ENCODE measurements at places on chromosomes 4 and X.

GRCh38 chrX:49995795-49996455, 73.5 kb downstream of the CLCN5 start:
- no peak overlapping the region for H3K27ac ChIP-seq
- no peak for DNase-seq
- H3K36me3 ChIP-seq = no peaks in the 10 kb centered on the region
- no peaks in the 10 kb centered on the region for H3K4me1 ChIP-seq

- no peak overlapping the region for H3K4me3 ChIP-seq
- peak overlapping the region; percentile 93 for H3K27ac ChIP-seq
- H3K36me3 ChIP-seq = no peaks in the 10 kb centered on the region
- H3K27me3 ChIP-seq = no peaks in the 10 kb centered on the region
- H3K4me1 ChIP-seq = peaks cover 11% of the 10 kb centered on the region
These were observed 1.9 kb downstream of the UBL4A start for GRCh38 chrX:154484255-154485149.

DNA sequence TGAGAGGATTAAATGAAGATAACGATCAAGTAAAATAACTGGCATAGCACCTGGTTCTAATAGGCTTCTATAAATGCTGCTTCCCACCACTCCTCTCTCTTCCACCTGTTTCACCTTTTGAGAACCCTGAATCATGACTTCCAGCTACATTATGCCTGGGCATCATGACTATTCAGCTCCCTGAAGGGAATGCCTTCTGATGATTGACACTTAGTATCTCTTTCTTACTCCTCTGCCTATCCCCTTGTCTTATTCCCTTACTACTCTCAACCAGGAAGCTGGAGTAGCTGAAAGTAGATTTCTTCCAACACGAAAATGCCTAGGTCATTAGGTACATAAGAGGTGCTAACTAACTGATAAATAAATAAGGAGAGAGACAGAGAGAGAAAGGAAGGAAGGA, 24.7 kb upstream of the CXCL8 start:
- H3K4me1 ChIP-seq = no peaks in the 10 kb centered on the region
- no peak overlapping the region for H3K27ac ChIP-seq
- no peaks in the 10 kb centered on the region for H3K36me3 ChIP-seq
- H3K27me3 ChIP-seq = no peaks in the 10 kb centered on the region
- H3K4me3 ChIP-seq = no peak overlapping the region

DNA sequence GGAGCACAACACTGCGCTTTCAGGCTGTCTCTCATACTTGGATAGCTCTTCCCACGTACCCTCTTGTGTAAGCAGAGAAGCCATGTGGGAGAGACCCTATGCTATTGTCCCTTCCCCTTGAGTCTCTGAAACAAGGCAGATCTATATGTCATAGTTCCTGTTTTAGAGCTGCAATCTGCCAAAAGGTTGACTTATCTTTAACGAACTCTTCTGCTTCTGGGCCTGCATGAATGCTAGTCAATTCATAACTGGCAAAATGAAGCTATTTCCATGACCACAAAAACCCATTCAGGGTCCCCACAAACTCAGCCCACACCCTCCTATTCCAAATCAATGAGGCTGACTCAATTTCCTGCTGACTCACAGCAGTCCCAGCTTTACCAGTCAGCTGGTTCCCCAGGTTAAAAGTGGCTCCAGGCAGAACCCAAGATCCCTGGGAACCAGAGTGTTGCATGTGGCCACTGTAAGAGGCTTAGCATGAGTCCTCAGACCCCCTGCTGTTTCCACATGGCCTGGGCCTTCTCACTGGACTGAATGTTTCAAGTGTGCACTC, 25.3 kb upstream of the SOD3 start:
- no peak overlapping the region for H3K27ac ChIP-seq
- DNase-seq = no peak
- no peaks in the 10 kb centered on the region for H3K4me1 ChIP-seq
- H3K27me3 ChIP-seq = no peaks in the 10 kb centered on the region
- H3K4me3 ChIP-seq = no peak overlapping the region

GRCh38 chrX:12741416-12741815, 49.8 kb upstream of the PRPS2 start:
- no peaks in the 10 kb centered on the region for H3K27me3 ChIP-seq
- DNase-seq = no peak
- no peaks in the 10 kb centered on the region for H3K4me1 ChIP-seq
- no peak overlapping the region for H3K27ac ChIP-seq
- no peak overlapping the region for H3K4me3 ChIP-seq

DNA sequence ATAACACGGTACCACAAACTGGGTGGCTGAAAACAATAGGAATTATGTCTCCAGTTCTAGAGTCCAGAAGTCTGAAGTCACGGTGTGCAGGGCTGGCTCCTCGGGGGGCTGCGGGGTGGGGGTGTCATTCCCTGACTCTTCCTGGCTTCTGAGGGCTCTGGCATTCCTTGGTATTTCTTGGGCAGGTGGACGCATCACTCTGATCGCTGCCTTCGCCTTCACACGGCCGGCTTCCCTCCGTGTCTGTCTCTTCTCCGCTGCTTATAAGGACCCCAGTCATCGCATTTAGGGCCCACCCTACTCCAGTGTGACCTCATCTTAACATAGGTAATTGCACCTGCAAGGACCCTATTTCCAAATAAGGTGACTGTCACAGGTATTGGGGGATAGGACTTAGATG, 134.6 kb downstream of the CPZ start:
- no peak overlapping the region for H3K4me3 ChIP-seq
- no peak for DNase-seq
- no peak overlapping the region for H3K27ac ChIP-seq

DNA sequence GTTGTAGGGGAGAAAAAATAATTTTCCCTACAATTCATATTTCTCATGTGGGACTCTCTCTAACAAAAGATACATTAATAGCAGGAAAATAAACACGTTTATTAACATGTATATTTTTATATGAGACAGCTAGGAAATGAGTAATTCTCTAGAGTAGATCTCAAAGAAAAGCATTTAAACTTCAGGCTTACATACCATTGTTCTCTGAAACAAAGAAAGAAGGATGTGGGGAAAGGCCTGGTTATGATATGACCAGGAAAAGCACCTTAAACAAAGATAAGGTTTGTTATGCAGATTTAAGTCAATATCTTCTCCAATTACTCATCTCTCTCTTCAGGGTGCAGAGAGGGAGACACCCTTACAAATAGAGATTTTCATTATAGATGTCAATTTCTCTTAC, 131.3 kb downstream of the SLC7A11 start:
- H3K27me3 ChIP-seq = no peaks in the 10 kb centered on the region
- H3K4me3 ChIP-seq = no peak overlapping the region
- DNase-seq = no peak
- H3K27ac ChIP-seq = no peak overlapping the region

- H3K4me3 ChIP-seq = no peak overlapping the region
- no peak for DNase-seq
- no peaks in the 10 kb centered on the region for H3K27me3 ChIP-seq
- no peaks in the 10 kb centered on the region for H3K4me1 ChIP-seq
- no peak overlapping the region for H3K27ac ChIP-seq
These were observed 80.8 kb downstream of the JAKMIP1 start for GRCh38 chr4:6119507-6120020.

DNA sequence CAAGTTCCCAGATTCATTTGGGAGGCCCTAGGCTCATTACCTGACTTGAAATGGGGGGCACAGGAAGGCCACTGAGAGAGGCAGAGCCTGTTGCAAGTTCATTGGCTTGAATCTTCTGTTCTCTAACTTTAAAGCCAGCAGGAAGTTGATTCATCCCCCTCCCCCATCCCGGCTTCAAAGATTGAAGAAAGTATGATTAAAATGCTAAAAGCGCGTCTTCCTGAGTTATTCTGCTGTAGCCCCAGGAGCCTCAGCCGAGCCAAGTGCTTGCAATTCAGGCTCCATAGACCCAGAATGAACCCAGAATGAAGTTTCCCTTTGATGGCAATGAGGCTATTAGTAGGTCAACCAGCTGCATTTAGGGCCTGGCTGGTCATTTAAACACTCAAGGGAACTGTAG, 14.7 kb downstream of the CHST7 start:
- peak; percentile 24 for DNase-seq
- H3K27me3 ChIP-seq = no peaks in the 10 kb centered on the region
- H3K36me3 ChIP-seq = no peaks in the 10 kb centered on the region
- no peaks in the 10 kb centered on the region for H3K4me1 ChIP-seq

- H3K36me3 ChIP-seq = no peaks in the 10 kb centered on the region
- peaks cover 6% of the 10 kb centered on the region for H3K27me3 ChIP-seq
- H3K27ac ChIP-seq = no peak overlapping the region
- DNase-seq = no peak
- H3K4me3 ChIP-seq = no peak overlapping the region
- H3K4me1 ChIP-seq = no peaks in the 10 kb centered on the region
These were observed 133.3 kb upstream of the MAGEB16 start for GRCh38 chrX:35664833-35665232.

GRCh38 chrX:150253959-150254620, 109.0 kb upstream of the MAMLD1 start:
- no peaks in the 10 kb centered on the region for H3K4me1 ChIP-seq

GRCh38 chrX:27078371-27078770, 384.8 kb downstream of the PPP4R3C start:
- peaks cover 10% of the 10 kb centered on the region for H3K27me3 ChIP-seq
- H3K4me3 ChIP-seq = no peak overlapping the region
- no peaks in the 10 kb centered on the region for H3K4me1 ChIP-seq
- no peak for DNase-seq

DNA sequence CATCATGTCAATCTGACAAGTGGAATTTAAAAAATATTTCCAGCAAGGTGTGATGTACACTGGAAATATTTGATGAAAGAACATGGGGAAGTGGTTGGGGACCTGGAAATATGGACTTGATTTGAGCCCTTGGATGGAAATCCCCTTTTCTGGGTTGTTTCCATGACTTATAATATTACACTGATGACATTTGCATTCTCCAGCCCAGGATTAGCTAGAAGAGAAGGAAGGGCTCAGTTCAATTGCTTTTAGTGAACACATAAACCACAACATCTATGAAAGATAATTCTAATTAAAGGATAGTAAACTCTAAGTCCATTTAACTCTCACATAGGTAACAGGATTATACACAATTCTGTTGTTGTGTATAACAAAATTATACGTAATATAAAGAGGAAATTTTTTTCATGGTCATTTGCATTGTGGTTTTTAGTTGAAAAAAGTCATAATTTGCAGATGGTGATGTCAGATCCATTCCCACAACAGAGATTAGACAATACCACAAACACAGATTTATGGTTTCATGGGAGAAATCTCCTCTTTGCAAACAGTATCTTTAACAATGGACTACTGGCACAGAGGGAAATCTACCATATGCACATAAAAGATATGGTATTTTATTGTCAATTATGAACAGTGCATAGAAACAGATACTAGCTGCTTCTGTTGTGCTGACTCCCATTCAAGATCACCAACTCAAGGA, 126.5 kb downstream of the DKK2 start:
- DNase-seq = no peak
- no peak overlapping the region for H3K27ac ChIP-seq
- no peak overlapping the region for H3K4me3 ChIP-seq
- H3K36me3 ChIP-seq = no peaks in the 10 kb centered on the region
- no peaks in the 10 kb centered on the region for H3K27me3 ChIP-seq
- no peaks in the 10 kb centered on the region for H3K4me1 ChIP-seq

- no peaks in the 10 kb centered on the region for H3K36me3 ChIP-seq
- peaks cover 8% of the 10 kb centered on the region for H3K4me1 ChIP-seq
- no peak overlapping the region for H3K4me3 ChIP-seq
- DNase-seq = no peak
- H3K27me3 ChIP-seq = no peaks in the 10 kb centered on the region
- no peak overlapping the region for H3K27ac ChIP-seq
These were observed 22.3 kb upstream of the FGFR3 start for GRCh38 chr4:1770791-1771231.

DNA sequence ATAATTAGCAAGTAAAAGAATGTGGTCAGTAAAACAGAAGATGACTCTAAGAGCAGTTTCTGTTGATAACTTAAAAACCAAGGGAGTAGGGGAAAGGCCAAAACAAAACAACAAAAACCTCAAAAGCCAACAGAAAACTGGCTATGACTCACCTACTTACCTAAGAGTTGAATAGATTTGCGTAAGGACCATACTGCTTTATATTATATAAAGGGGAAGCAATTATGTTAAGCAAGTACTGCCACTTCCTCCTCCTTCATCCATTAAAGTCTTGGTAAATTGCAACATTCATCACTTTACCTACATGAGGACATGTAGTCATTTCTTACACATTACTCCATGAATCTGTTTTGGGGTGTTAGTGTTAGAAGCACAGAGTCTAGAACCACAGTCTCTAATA, 85.9 kb upstream of the FAM47A start:
- no peak overlapping the region for H3K27ac ChIP-seq
- H3K36me3 ChIP-seq = no peaks in the 10 kb centered on the region
- no peak overlapping the region for H3K4me3 ChIP-seq
- H3K27me3 ChIP-seq = peaks cover 6% of the 10 kb centered on the region

GRCh38 chrX:107968623-107969022, 13.5 kb downstream of the TEX13B start:
- no peaks in the 10 kb centered on the region for H3K4me1 ChIP-seq
- H3K4me3 ChIP-seq = no peak overlapping the region
- no peaks in the 10 kb centered on the region for H3K36me3 ChIP-seq

- peaks cover 8% of the 10 kb centered on the region for H3K4me1 ChIP-seq
- no peak overlapping the region for H3K4me3 ChIP-seq
- no peaks in the 10 kb centered on the region for H3K27me3 ChIP-seq
- H3K36me3 ChIP-seq = no peaks in the 10 kb centered on the region
- peak; percentile 48 for DNase-seq
- no peak overlapping the region for H3K27ac ChIP-seq
These were observed 667.6 kb downstream of the PCDH18 start for GRCh38 chr4:136864604-136865185.

DNA sequence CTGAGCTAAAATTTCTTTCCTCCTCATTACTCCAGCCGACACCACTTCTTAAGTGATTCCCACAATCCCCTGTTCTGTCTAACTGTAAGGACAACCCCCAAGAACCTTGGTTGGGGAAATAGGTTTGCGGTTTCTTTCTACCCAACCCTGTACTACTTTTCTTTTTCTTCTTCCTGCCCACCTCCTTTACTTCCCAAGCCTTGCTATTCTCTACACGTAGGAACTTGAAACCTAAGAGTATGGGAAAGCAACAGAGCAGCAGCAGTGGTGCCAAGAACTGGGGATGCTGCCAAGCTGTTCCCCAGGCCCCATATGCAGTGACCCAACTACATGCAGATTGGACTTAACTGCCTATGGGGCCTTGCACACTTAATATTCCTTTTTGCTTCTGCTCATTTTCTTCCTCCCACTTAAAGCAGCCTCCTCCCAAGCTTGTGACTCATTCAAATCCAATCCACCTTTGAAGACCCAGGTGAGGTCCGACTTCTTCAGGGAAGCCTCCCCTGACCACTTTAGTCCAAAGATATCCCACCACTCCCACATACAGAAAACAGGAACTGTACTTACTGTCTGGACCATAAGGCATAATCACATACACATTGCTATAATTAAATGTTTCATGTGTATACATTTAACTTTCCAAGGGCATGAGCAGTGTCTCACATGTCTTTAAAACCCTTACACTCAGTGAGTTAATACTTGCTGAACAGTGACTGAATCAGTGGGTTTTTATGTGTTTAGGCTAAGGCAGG, 1.7 kb downstream of the FAM120C start:
- peak overlapping the region; percentile 79 for H3K4me3 ChIP-seq
- H3K4me1 ChIP-seq = peaks cover 27% of the 10 kb centered on the region
- H3K36me3 ChIP-seq = no peaks in the 10 kb centered on the region
- H3K27me3 ChIP-seq = no peaks in the 10 kb centered on the region
- no peak overlapping the region for H3K27ac ChIP-seq
